ENCODE measurements at places on chromosomes 3 and 15.
A peak's percentile ranks its signal among the peaks of the same experiment; 100 is the strongest.

DNA sequence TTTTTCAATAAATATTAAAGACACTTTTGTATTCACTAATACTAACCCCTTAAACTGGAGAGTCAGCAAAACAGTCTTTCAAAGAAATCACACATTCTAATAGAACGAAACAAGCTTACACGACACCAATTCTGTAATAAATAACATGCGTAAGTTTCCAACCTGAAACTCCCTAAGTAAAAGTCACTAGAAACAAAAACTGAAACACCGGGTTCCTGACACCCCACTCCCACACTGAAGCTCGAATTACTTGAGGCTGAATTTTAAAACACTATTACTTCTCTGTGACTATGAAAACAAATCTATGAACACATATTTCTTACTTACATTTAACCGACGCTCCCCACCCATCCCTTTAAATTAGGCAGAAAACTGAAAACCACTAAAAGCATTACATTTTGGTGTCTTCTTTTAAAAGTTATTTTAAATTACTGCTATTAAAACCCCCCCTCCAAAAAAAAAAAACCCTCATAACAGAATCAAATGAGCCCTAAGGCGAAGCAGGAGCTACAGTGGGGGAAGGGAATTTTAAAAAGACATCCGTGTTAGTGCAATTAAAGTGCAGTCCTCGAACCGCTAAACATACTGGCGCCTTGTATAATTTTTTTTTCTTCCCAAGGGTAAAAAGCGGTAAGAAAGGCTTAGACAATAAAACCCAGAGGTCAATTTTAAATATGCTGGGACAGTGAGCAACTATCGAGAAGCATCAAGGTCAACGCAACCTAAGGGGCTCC lies 878 bp downstream of the SPPL2A start:
- DNase-seq, result peak; percentile 39

DNA sequence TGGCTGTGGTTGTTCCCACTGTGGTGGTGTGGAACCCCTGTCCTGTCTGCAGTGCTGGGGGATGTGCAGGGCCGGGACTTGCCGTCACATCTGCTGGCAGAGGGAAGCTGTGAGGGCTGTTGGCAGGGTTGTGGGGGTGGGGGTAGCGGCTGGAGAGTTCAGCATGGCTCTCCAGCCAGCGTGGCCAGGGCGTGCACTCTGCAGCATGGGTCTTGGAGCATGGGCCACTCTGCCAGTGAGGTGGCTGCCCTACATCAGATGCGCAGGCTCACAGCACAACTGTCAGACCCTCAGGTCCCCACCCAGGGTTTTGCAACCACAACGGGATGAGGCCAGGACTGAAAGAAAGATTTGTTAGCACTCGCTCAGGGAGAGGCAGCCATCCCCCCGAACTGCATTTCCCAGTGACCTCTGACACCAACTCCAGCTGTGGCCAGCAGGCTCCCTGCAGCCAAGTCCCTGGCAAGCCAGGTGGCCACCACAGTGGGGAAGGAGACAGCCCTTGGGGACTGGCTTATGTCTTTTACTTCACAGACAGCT lies 237.7 kb upstream of the LYSMD4 start:
- DNase-seq, result no peak

DNA sequence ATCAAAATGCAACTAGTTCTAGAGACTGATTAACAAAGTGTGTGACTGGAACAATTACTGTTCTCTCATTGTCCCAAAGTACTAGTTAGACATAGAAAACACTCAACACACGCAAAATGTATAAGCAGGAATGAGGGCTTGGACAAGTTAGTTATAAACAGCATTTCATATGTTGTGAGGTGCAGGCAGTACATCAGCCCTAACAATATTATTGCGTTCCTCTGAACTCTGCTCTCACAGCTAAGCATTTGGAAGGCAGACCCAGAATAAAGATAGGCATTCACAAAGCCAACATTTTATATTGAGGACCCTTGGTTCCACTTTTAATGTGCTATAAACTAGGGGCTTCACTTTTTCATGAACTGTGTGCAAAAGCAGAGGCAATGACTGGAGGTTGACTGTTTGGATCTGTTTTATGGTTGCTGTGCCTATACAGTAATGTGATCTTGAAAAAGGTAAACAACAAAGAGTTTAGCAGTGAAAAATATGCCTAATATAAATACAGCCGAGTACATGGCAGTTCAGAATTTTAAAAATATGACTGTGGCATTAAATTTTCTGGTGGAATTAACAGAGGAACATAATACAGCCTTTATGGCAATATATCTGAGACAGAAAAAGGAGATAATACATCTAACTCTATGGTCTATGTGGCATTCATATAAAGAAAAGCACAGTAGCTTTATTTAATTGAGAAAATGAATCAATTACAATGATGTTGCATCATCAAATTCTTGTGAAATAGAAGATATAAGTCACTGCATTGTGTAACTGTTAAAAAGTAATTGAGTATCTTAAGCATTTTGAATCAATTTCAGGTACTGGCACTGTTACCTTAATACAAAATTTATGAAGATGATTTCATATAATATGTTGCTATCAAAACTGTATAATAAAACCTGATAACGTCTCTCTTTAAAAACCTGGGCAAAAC lies 80.0 kb upstream of the SKOR1 start:
- no peak for DNase-seq

GRCh38 chr3:18670759-18671158 lies 245.6 kb upstream of the SATB1 start:
- DNase-seq, result no peak

- no peak for DNase-seq
Measured at GRCh38 chr3:2790266-2790815, 319.8 kb downstream of the IL5RA start.
